Activated effector memory CD4-positive, alpha-beta T cell treated with anti-CD3 and anti-CD28 coated beads, Interleukin-2, amount 50 U/mL, for 16 hours (primary cell): ENCODE measurements at places on chromosomes 2 and 18.

- no peak for DNase-seq
Observed at GRCh38 chr2:37764739-37765138, 93.3 kb upstream of the CDC42EP3 start.

GRCh38 chr2:37833423-37833822 lies 91.7 kb upstream of the RMDN2 start:
- DNase-seq, result no peak

GRCh38 chr2:63899639-63900038 lies 57.9 kb downstream of the UGP2 start:
- DNase-seq, result no peak

GRCh38 chr2:217877866-217878265 lies 124.9 kb downstream of the TNS1 start:
- DNase-seq, result no peak

DNA sequence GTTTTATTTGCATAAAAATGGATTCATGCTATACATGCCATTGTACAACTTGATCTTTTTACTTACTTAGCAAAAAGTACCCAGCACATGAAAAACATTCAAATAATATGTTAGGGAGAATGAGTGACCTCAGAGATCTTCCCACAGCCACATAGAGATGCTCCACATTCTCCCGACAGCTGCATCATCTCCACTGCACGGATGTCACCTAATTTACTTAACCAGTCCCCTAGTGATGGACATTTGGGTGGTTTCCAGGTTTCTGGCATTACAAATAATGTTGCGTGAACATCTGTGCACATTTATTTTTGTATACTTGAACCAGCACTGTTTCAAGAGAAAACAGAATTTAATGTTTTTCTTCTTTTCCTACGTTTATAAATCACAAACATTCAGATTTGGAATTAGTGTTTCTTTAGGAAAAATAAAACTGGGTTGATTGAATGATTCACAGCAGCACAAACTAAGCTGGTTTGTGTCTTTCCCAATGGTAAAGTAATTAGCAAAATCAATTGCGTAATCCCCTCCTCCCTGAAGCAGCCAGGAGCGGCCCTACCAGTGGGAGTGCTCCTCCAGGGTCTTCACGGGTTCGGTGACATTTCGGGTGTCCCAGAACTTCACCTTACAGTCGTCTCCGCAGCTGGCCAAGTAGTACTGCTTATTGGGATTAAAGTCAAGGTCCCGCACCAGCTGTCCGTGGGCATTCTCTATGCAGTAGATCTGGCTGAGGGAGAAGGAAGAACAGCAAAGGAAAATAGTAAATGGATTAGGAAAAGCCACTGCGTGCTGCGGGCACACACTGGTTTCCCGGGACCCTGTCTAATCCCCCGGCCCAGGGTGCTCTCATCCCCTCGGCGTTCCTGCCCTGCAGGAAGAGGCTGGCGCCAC lies 183.9 kb downstream of the EIPR1 start:
- DNase-seq, result no peak

DNA sequence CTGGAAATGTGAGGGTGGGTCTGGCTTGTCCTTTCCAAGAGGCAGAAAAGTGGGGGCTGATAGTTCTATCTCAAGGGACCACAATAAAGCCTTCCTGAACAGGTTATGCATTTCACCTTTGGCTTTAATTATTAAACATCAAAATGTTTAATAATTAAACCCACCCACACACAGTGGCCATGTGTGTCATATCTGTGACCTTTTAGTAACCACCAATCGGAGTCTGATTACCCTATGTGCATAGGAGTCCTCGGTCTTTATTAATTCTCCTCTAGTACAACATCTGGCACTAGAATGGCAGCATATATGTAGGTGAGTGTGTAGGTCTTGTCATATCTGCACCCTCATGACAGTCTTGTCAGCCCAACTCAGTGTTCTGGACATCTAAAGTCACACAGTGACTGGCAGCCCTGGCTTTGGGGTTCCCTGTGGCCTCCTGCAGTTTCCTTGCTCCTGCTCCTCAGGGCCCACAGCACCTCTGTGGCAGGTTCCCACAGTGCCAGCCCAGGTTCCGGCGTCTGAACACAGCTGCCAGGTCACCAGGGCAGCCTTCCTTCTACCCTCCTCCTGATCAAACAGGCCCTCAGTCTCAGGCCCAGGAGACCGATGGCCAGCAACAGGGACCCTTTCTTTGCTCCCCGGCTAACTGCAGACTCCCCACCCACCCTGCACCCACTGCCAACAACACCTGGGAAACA lies 100.9 kb downstream of the MTCL1 start:
- DNase-seq, result no peak

- DNase-seq, result no peak
Observed at GRCh38 chr2:30514848-30515435, 67.9 kb downstream of the LCLAT1 start.

GRCh38 chr2:168371273-168372019 lies 84.6 kb upstream of the CERS6 start:
- DNase-seq, result no peak

DNA sequence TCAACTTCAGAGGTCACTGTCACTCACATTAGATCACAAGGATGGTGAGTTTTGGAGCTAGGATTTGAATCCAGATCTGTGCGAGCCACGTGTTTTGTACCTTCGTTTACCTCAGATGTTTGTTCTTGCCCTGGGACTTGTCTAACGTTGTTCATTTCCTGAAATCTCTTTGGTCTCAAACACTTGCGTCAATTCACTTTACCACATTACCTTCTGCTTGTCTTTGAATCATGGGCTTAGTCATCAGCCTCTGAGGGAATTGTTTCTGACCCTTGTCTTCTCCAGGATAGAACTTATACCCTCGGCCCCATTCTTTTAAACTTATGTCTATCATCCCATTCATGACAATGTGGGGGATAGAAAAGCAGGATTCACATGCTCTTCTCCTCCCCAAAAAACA lies 282.7 kb downstream of the DCDC2C start:
- no peak for DNase-seq

DNA sequence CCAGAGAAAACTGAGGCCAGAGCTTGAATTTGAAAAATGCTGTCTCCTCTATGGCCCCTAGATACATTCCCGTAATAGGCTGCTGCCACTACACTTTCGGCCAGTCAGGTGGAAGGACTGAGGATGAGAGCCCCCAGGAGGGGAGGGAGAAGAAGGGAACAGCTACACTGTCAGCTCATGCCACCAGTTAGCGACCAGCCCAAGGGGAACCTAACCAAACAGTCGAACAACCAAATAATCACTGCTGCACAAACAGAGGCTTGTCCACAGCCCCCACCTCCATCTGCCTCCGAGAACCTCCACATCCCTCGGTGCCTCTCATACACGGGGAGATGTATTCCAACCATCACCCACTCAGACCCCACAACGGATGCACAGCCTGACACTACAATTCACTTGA lies 7.3 kb downstream of the ZNF516 start:
- DNase-seq, result no peak

DNA sequence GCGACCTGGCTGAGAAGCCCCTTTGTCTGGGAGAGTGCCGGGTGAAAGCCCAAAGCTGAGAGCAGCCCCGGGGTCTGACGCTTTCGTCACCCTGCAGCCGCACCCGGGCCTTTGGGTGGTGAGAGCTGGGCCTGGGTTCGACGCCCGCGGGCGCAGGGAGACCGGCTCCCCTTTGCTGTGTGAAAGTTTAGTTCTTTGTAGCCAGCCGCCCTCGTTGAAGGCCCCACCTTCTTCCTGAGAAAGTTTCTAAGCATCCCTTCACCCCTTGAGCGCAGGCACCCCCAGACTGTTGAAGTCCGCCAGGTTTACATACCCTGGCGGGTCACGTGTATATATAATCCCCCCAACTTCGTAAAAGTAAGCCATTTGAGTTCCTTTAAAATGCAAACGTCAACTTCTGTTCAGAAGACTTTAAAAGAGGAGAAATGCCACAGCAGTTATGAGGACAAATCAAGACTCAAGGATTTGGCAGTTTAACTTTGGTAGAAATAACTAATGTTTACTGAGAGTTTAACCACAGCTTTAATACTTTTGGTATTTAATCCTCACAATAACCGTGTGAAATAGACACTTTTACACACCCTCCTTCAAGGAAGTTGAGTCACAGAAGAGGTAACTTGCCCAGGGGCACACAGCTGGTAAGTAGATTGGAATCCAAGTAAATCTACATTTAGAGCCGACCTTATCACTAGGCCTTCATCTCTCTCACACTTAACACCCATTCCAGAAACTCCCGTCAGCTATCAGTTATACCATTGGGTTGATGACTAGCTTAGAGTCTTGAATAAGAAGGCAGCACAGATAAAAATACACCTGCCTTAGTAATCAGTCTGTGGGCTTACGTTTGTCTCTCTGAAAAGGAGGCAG lies 1.1 kb upstream of the MBOAT2 start:
- no peak for DNase-seq

- no peak for DNase-seq
Observed at GRCh38 chr2:17981936-17982335, 103.5 kb downstream of the KCNS3 start.

DNA sequence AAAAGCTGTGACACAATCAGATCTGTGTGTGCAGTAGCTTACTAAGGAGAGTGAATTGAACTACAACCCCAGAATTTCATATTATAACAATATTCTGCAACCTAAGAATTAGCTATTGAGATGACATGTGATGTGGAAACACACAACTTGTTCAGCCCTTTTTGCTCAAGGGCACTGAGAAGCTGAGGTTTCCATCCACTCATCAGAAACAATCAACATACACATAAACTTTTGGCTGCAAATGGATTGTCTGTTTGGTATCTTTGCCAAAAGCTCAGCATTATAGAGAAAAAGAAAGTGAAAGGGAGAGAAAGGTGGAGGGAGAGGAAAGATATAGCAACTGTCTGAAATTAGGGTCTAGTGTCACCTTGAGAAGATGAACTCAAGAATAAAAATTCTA lies 117.2 kb upstream of the KLF7 start:
- DNase-seq, result no peak

- DNase-seq, result no peak
Observed at GRCh38 chr2:54709336-54709809, 14.1 kb upstream of the EML6 start.
